ELR (cell line): ENCODE measurements at places on chromosomes 2 and 18.
A peak's percentile ranks its signal among the peaks of the same experiment; 100 is the strongest.

GRCh38 chr2:134919341-134920210, 954 bp downstream of the CCNT2 start:
- DNase-seq: peak; percentile 53

- peak; percentile 67 for DNase-seq
Observed at GRCh38 chr2:140344838-140345237, 1564.6 kb upstream of the NXPH2 start.

- DNase-seq: no peak
Observed at GRCh38 chr18:38751898-38752297, 1186.3 kb upstream of the CELF4 start.

DNA sequence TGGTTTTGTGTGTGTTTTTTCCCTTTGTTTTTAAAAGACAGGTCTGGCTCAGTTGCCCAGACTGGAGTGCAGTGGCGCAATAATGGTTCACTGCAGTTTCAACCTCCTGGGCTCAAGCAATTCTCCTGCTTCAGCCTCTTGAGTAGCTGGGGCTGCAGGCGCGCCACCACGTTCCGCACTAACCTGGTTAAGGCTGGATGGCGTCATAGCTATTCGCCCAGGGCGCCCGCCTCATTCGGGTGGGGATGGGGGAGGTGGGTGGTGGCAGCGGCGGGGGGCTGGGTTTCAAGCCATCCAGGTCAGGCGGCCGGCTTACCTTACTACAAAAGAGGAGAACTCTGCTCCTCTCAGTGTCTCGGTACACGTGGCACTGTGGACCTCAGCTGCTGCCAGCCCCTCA, 42.8 kb downstream of the EEF1B2 start:
- no peak for DNase-seq

- DNase-seq: no peak
Observed at GRCh38 chr2:12463189-12463588, 253.5 kb upstream of the TRIB2 start.
